Putamen (tissue), 1 donor: ENCODE measurements at places on chromosomes 16 and 17.

- DNase-seq = no peak
Measured at GRCh38 chr16:50320310-50320709, 48.5 kb downstream of the BRD7 start.

DNA sequence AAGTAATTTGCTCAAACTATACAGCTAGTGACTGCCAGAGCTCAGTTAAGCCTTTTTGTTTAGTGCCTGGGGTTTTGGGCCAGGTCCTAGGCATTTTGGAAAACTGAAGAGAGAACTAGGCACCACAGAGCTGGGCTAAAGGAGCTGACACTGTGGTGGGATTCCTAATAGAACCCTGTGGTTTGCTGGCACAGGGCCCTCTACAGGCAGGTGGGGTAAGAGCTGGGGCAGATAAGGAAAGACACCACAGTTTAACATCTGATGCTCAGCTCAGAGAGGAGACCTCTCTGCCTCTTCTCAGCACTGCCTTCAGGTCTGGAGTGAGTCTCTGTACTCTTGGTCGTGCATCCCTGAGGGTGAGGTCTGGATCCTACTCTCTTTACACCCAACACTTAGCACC, 121.2 kb downstream of the SNX11 start:
- DNase-seq = no peak

- DNase-seq = no peak
Measured at GRCh38 chr17:50684612-50685333, 22.9 kb downstream of the ANKRD40 start.

DNA sequence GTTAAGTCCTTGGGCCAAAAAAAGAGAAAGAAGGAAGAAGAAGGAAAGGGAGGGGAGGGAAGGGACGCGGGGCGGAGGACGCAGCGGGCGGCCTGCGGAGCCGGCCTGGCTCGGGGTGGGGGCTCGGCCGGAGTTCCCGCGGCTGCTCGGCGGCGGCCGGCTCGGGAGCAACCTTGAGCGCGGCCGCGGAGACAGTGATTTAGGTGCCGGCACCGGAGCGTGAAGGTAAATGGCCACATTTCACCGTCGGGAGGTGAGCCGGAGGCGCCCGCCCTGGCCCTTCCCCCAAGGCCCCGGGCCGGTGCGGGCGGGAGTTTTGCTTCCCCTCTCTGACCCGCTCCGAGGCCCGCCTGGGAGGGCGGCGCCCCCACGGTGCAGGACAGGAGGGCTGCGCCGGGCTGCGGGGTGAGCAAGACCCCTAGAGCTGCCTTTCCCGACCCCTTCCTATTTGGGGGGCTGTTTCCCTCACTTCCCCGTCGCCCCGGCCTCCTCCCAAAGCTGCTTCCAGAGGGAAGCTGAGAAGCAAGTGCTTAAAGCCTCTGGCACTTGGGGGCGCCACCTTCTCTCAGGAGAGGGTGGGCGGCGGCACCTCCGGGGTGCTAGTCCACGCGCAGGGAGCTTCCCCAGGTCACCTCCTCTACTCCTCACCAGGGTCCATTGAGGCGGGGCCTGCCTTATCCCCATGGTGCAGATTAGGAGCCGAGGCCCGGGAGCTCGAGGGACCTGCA, 56.5 kb downstream of the MRM1 start:
- DNase-seq = no peak

DNA sequence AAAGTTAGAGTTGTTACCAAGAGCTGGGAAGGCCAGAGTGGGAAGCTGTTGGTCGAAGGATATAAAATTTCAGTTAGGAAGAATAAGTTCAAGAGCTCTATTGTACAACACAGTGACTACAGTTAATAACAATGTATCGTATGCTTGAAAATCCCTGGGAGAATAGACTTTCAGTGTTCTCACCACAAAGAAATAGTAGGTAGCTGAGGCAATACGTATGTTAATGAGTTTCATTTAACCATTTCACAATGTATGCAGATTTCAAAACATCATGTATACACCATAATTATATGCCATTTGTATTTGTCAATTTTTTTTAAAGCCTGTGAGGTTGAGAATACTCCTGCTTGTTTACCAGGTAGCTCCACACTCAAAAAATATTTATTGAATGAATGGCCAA, 41.5 kb upstream of the MYOCD start:
- no peak for DNase-seq

GRCh38 chr17:14664511-14664910, 363.6 kb downstream of the HS3ST3B1 start:
- no peak for DNase-seq

- DNase-seq = no peak
Measured at GRCh38 chr16:70674221-70675014, 11.4 kb downstream of the MTSS2 start.

GRCh38 chr16:50607970-50608557, 59.9 kb downstream of the NKD1 start:
- no peak for DNase-seq

- no peak for DNase-seq
Measured at GRCh38 chr17:62562656-62563055, 64.8 kb upstream of the MRC2 start.
